NCI-H524 (cell line): ENCODE measurements at places on chromosomes 5 and 9.

- DNase-seq: no peak
Observed at GRCh38 chr9:91495450-91495849, 71.8 kb upstream of the NFIL3 start.

DNA sequence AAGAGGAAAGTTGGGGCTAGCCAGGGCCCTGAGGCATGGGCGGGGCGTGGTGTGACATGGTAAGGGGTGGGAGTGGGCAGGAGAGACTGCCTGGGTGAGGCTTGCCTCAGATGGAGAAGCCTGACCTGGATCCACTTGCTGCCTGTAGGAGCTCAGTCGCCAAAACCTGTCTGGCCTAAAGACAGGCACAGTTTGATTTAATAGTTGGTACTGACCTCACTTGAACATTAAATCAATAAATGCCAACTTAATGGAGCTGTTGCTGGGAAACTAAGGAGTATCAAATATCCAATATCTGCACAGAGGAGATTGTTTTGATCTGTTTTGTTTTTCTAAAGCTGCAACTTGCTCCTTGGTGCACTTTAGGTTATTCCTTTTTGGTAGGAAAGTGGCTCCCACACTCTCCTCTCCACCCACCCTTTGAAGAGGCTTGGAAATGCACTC, 86.4 kb downstream of the RCL1 start:
- no peak for DNase-seq

- no peak for DNase-seq
Observed at GRCh38 chr9:106800701-106801270, 62.2 kb upstream of the ZNF462 start.

DNA sequence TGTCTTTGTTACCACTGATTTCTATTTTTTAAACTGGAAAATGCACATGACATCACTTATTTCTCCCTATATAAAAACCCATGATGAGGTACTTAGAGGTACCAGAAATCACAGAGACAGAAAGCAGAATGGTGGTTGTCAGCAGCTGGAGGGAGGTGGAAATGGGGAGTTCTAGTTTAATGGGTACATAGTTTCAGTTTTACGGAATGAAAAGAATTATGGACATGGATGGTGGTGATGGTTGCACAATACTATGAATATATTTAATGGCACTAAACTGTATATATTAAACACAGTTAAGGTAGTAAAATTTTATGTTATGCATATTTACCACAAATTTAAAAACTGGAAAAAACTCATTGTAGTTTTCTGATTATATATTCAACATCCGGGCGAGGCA, 50.5 kb upstream of the CPEB4 start:
- DNase-seq: no peak

- no peak for DNase-seq
Observed at GRCh38 chr9:16540743-16541613, 329.5 kb downstream of the BNC2 start.

GRCh38 chr5:149526845-149527590, 24.2 kb downstream of the CSNK1A1 start:
- no peak for DNase-seq

DNA sequence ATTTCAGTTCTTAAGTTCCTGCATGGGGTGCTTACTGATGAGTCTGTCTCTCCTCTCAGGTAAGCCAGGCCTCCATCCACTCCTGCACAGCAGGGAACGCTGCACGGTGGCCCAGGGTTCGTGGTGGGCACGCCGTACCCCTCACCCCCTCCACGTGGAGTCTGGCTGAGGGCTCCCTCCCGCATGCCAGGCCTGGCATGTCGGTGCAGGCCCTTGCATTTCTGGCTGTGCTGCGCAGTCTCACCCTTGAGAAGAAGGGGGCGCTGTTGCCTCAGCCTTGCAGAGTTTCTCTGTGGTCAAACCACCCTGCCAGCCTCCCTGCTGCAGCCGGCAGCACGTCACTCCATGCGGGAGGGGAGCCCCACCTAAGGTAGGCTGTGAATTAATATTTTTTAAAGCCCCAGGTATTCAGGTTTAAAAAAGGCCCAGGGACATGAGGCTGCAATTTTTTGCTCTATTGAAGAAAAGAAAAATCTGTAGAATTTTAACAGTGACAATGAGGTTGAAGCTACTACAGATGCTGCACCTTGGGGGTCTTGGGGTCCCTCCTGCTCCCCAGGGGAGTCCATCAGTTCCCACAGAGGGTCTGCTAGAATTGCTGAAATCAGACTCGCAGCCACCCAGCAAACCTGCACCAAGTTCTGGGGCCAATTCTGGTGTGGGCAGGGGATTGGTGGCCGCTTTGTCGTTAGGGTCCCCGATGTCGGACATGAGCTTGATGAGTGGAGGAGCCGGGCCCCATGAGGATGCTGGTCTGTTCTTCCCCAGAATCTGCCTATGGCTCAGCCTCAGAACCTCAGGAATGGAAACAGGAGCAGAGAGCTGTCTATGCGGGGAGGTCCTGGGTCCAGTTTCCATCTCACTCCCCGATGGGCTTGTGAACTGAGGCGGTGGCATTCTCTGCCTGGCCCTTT, 52.6 kb downstream of the TENT4A start:
- DNase-seq: peak; percentile 73

DNA sequence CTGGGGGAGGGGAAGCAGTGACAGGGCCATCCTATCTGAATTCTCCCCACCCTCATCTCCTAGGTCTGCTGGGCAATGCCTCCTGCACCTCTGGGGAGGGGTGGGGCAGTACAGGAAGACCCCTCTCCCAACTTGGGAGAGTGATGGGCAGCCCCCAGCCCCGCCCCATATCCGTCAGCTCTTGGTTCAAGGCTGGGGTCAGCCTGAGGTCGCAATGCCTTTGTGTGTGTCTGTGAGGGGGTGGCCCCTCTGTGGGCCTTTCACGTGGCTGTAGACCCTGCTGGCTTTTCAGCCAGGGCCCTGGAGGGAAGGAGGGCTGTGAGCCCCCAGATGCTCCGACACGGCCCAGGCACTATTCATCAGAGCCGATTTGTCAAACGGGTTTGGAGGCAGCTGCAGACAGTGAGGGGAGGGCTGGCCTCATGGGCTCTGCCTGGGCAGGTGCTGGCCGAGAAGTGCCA, 49.5 kb upstream of the RNU6ATAC start:
- DNase-seq: no peak

DNA sequence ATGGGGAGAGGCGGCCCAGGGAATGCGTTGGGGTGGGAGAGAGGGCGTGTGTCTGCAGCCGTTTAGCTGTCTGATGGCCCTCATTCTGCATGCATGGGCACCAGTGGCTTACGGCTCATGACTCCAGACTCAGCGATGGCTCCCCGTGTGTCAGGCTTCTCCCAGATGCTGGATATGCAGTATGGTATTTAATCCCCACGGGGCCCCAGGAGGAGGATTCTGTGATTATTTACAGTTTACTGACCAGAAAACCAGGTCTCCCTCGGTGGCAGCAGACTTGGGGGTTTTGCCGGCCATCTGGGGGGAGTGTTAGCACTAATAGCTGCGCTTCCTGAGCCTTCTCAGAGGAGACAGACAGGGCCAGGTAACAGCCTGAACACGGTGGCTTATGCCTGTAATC, 4.3 kb downstream of the PRDM12 start:
- DNase-seq: no peak

DNA sequence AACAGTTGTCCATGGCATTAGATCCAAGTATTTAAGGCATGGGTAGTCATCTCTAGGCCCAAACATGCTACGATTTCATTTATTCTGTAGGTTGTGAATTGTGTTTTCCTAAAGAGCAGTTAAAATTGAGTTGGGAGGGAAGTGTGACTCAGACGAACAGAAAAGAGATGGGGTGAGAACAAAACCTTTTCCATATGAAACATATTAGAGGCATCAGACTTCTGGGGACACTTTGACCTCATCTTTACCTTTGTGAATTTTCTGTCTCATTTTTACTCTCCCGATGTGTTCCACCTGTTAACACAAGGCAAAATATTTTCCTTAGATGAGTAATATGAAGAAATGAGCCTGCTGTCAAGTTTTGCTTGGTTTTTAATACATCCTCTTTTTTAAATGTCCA, 181.3 kb downstream of the ESM1 start:
- DNase-seq: no peak

DNA sequence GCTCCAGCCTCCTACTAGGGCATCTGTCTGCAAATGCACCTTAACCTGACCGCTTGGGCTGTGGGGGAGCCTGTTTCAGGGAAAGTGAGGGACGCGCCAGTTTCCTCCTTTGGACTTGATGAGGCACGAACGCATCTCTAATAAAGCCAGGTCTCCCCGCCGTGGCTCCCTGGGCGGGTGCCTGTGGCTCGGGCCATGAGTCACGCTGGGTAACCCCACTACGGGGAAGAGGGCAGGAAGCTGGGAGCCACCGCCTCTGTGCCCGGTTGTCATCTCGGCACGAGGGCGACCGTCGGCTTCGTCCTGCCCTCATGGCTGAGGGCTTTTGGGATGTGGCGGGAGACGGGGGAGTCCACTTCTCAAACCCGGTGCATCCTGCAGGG, 12.1 kb downstream of the NOTCH1 start:
- DNase-seq: no peak

DNA sequence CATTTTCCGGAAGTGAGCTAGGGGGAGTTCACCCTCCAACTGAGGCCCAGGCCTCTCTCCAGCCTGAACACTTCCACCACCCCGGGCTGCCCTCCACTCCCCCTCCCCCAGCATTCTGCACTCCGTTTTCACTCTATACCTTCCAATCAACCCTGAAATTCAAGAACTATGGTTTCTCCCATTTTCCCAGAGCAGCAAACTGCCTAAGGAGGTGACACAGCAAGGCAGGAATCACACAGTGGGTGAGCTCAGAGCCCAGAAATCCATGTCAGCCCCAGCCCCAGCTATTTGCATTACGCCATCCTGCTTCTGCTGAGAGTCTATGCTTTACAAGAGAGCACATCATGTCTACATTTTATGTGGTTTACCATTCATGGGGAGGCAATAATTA, 11.9 kb downstream of the MSX2 start:
- no peak for DNase-seq

DNA sequence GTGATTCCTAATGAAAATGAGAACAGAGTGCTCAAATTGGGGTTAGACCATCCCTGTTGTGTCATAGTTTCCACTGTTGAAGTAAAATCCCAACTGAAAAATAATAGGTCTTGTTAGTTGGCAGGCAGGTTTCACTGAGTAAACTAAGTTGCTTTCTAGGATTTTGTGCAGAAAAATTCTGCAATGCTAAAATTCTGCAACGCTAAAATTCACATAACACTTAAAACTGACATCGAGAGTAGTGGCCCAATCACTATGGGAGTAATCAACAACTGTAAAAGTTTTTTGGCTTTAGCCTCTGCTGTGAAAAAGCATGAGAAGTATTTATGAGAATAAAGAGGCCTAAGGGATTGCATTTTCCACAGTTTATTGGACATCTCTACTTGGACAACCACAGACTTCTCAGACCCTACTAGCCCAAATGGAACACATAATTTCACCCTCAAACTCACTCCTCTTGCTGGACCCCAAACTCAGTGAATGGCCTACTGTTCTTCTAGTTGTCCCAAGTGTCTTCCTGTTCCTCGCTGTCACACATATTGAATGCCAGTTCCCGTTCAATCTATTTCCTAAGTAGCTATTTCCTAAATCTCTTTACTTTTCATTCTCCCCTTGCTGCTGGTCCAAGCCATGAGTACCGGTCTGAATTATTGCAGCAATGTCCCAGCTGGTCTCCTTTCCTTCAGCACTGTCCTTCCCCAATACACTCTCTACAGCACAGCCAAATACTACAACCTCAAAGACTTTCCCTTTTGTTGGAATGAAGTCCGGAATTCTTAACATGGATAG, 355.4 kb downstream of the PDE4D start:
- no peak for DNase-seq

DNA sequence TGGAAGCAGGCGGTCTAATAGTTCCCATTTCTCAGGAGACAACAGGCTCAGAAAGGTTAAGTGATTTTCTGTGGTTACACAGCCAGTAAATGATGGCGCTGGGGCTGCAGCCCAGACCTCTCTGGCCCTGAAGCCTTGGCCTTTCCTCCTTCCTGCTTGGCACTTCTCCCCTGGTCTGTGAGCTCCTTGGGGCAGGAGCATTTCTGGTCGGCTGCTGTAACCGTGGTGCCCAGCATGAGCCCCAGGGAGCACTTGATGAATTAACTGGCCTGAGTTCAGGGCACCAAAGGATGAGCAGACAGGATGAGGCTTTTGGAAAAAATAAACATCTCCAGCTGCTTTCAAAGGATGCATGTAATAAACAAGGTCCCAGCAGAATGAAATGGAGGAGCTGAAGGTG, 30.2 kb downstream of the CDHR2 start:
- DNase-seq: no peak

DNA sequence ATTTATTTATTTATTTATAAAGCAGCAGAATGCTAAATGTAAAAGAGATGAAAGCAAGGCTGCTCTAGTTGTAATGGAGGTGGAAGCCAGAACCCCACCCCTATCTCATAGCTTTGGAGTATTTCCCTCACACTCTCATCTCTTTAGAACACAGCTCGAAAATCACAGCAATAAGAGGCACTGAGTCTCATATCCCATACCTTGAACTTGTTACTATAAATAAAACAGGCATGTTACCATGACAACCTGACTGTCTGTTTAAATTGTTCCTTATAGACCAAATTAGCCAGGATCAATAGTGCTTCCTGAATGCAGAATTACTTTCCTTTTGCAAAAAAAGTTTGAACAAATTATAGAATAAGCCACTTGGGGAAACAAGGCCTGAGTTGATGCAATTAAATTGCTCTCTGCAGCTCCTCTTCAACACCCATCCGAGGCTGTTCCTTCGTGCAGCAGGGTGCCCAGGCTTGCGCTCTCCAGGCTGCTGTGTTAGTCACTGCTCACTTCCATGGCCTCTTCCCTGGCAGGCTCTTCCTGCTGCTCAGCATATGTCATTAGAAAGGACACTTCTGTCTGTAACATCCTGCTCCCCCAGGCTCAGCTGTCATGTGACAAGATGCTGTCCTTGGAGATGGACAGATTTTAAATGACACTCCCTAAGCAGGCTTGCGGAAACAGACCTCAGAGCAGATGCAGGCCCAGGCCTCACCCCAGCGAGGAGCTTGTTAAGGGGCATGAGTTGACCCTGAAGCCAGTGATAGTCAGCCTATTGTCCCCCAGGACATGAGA, 120.2 kb downstream of the CARTPT start:
- DNase-seq: peak; percentile 73

DNA sequence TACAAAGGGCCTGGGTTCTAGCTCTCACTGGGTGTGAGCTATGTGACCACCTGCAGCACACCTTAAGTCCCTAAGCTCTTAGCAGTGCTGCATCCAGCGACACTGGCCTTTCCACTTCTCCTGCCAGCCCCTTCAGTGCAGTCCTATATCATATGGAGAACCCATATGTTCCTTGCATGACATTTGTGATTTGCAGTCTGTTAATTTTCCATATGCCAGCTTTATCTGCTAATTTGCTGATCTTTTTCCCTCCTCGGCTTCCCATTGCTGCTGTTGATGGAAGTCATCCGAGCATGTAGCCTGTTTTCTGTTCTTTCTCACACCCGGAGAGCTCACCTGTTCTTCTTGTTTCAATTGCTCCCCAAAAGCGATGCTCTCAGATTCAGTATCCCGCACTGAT, 23.2 kb downstream of the PRDM6 start:
- DNase-seq: peak; percentile 84

- DNase-seq: no peak
Observed at GRCh38 chr5:131521252-131521651, 113.8 kb downstream of the RAPGEF6 start.
